LHCN-M2 (cell line): ENCODE measurements at places on chromosomes 7 and 10. TPM values are rescaled to one million over a fixed set of nuclear protein-coding genes. Genes with fewer than 3 reads are reported as not detected.

The C10orf53 gene
- total RNA-seq, result not detected in 2 replicates

The LRIT1 gene
- total RNA-seq, result not detected in 2 replicates

The RASA4 gene
- total RNA-seq, result 1.0 and 4.4 TPM in 2 replicates

The PRF1 gene
- not detected in 2 replicates for total RNA-seq

The KEL gene
- total RNA-seq, result 0.23 TPM in 1 of 2 replicates, not detected in the other

The TWIST1 gene
- 145 and 175 TPM in 2 replicates for total RNA-seq
